ENCODE measurements at places on chromosomes 12 and 14.

DNA sequence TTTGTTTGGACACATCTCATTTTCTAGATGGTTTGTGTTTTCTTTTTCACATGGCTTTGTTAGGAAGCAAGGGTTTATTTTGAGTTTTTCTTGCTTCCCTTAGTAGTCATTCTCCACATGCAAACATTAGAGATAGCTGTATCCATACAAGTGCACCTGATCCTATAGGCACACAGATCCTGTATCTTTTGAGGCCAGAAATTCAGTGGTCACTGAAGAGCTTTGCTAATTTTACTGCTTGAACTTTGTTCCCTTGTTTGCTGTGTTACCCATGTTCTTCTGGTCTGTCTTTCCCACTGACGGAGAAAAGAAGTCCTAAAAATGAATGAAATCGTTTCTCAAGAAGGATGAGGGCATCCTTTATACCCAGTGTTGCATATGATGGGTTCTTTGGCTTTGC lies 14.7 kb downstream of the HMGA2 start:
- no peak for DNase-seq

DNA sequence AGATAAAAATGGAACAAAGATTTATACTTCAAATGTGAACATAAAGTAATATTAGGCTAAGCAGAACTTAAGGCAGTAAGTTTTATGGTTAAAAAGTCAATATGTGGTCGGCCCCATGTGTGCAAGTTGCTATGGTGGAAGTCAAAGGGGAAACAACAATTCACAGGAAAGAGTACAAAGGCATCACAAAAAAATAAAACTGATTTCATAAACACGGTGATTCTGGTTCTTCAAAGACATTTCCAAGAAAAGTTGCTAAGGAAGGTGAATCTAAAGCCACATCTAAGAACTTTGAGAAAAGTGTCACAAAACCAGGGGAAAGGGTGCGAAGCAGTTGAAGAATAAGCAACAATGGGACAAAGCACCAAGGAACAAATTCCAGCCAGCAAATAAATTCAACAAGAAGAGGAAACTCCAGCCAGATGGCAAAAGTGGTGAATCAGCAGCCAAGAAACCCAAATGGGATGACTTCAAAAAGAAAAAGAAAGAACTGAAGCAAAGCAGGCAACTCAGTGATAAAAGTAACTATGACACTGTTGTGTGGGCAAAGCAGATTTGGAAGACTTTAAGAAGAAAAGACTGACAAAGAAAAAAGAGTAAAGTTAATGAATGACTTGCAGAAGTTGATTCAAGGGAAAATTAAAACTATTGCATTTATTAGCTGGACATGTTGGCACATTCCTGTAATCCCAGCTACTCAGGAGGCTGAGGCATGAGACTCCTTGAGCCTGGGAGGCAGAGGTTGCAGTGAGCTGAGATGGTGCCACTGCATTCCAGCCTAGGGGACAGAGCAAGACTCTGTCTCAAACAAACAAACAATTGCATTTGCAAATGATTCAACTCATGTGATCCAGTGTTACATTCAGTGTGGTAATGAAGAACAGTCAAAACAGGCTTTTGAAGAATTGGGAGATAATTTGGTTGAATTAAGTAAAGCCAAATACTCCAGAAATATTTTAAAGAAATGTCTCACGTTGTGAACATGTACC lies 19.5 kb downstream of the PTGDR start:
- DNase-seq = no peak

GRCh38 chr12:96378319-96378718 lies 21.9 kb downstream of the CDK17 start:
- no peak for DNase-seq

GRCh38 chr14:83294941-83295340 lies 1761.3 kb upstream of the SEL1L start:
- no peak for DNase-seq

- DNase-seq = no peak
Measured at GRCh38 chr12:120630104-120630892, 10.1 kb upstream of the CABP1 start.

DNA sequence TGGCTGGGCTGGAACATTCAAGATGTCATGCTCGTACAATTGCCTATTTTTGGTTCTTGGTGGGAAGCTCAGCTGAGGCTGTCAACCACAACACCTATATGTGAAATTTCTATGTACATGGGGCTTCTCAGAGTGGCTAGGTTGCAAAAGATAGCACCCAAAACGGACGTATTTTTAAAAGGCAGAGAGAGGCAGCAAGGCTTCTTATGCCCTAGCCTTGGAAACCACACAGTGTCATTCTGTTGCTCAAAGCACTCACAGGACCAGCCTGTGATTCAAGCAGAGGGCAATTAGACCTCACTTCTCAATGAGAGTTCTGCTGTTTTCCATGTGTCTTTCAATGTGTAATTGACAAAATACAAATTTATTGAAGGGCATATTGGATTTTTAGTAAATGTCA lies 134.0 kb downstream of the GXYLT1 start:
- no peak for DNase-seq

- no peak for DNase-seq
Measured at GRCh38 chr12:3534511-3534910, 43.5 kb downstream of the PRMT8 start.

- DNase-seq = no peak
Measured at GRCh38 chr12:90854136-90854689, 100.8 kb downstream of the CCER1 start.

DNA sequence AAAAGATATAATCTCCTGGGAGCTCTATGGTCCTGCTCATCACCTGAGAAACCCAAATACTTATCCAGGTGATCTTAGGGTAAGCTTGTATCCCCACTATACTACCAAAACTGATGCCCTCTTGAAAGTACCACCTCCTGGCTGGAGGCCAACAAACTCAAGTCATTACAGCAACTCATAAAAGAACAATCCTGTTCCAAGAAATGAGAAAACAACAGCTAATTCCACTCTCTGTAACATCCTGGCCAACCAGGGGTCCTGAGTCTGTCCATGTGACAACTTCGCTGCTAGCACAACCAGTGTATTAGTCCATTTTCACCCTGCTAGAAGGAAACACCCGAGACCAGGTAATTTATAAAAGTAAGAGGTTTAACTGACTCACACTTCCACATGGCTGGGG lies 190.0 kb upstream of the BMP4 start:
- no peak for DNase-seq

GRCh38 chr12:51942501-51943000 lies 8.9 kb upstream of the ACVR1B start:
- DNase-seq = no peak

DNA sequence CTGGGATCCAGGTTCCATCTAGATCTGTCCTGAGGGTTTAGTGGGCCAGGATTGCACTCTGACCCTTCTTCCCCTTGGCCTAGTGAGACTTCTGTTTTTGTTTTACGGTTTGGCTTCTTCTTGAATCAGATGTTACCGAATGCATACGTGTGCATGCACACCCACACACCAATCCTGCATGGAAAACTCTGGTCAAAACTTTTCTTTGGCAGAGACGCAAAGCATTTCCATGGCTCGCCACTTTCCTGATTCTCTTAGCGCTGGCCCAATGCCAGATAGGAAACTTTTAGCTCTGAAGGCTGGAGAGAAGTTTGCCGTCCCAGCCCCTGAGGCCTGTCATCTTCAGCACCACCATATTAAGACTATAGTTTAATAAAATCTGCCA lies 67.4 kb upstream of the ACTN1 start:
- DNase-seq = no peak

GRCh38 chr12:115998119-115998633 lies 279.3 kb downstream of the MED13L start:
- no peak for DNase-seq

GRCh38 chr12:119780786-119781434 lies 96.2 kb downstream of the CIT start:
- no peak for DNase-seq

- DNase-seq = no peak
Measured at GRCh38 chr12:12357719-12358461, 1.0 kb downstream of the BORCS5 start.

DNA sequence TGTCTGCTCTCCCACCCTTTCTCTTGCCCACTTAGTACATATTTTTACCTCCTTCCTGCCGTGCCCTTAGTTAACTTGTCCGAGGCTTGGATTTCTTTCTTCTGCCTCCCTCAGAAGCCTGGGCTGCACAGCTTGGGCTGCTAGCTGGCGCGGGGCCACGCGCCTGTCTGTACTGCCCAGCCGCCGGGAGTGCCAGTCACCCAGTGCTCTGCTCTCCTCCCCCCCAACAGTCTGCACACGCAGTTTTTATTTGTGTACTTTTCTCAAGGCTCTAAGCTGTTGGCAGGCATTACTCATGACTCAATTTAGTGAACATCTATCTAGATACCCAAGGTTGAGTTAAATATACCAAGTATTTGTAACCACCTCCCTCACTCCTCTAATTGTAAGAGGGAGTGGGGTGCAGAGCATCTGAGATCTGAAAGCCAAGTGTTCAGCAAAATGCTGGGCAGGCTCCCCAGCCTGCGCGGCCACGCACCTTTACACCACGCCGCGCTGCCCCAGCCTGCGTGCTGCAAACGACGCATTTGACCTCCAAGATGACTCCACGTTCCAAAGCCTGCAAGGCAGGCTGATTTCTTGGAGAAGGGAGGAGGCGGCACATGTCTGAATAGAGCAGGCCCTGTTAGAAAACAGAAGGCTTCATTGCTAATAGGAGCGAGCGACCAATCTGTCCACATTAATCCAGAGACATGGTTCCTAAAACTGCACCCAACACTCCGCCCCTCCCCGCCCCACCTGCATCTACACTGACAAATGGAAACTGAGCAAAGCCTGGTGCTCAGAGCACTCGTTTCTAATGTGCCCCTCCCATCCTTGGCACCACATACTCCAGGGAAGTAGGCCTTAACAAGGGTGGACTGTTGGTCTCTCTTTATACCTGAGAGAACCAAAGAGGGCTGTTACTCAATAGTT lies 18.2 kb upstream of the CACNA2D4 start:
- DNase-seq = no peak

GRCh38 chr14:50601394-50601793 lies 41.4 kb downstream of the ATL1 start:
- no peak for DNase-seq
